Effector CD4-positive, alpha-beta T cell (primary cell): ENCODE measurements at places on chromosomes 7 and 10.

GRCh38 chr7:131927770-131928423, 371.5 kb upstream of the PODXL start:
- no peak for DNase-seq

DNA sequence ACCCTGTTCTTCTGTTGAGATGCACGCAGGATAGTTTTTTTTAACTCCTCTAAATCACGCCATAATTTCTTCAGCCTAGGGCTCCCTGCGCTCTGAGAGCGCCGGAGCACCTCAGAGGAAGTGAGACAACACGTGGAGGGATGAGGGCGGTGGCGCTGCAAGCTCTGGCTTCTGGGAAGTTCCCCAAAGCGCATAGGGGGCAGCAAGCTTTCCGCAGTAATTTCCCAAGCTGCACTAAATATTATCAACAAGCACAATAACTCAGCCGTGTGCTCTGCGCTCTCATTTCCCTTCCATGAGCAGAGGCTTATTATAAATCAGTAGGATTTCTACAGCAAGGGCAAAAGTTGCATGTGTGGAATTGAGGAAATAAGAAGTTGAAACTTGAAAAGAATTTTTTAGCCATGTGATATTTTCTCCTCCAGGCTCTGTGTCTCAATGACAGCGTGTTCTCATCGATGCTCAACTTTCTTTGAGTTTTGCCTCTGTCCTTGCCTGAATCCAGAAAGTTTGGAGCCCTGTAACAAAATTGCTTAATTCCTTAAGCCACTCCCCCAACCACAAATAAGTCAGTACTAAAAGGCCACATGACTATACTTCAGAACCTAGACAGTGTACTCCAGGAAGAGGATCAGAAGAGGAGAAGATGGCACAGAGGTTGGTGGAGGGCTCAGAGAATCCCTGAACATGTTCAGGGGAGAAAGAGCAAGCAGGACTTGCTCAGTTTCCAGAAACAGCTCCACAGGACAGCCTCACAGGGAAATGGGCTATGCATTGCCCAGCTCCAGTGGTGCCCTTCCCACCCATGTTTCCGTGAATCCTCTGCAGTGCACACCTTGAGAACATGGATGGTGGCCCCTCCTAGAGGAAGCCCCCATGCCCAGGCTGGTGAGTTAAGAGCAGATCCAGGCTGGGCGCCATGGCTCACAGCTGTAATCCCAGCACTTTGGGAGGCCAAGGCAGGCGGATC, 221.5 kb upstream of the GHITM start:
- DNase-seq = no peak

DNA sequence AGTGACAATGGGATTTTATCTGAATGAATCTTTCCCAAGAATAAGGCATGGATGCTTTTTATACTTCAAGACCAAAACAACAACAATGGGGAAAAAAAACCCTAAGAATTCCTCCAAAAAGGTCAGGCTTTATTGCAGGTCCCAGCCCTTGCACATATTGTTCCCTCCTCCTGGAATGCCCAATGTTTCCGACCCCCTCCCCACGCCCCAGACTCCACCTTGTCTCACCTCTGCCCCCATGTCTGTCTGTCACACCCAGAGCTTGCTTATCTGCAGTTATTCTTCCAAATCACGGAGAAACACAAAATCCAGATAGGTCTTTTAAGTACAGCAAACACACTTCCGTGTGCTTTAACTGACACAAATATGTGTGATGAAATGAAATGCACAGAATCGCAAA, 43.5 kb downstream of the ELMO1 start:
- DNase-seq = no peak

- no peak for DNase-seq
Observed at GRCh38 chr10:30538086-30538485, 91.5 kb downstream of the LYZL2 start.

GRCh38 chr10:60258429-60258797, 131.3 kb downstream of the ANK3 start:
- DNase-seq = no peak

GRCh38 chr10:20956843-20957242, 59.7 kb upstream of the NEBL start:
- no peak for DNase-seq

- no peak for DNase-seq
Observed at GRCh38 chr7:15795393-15795792, 108.9 kb upstream of the MEOX2 start.

DNA sequence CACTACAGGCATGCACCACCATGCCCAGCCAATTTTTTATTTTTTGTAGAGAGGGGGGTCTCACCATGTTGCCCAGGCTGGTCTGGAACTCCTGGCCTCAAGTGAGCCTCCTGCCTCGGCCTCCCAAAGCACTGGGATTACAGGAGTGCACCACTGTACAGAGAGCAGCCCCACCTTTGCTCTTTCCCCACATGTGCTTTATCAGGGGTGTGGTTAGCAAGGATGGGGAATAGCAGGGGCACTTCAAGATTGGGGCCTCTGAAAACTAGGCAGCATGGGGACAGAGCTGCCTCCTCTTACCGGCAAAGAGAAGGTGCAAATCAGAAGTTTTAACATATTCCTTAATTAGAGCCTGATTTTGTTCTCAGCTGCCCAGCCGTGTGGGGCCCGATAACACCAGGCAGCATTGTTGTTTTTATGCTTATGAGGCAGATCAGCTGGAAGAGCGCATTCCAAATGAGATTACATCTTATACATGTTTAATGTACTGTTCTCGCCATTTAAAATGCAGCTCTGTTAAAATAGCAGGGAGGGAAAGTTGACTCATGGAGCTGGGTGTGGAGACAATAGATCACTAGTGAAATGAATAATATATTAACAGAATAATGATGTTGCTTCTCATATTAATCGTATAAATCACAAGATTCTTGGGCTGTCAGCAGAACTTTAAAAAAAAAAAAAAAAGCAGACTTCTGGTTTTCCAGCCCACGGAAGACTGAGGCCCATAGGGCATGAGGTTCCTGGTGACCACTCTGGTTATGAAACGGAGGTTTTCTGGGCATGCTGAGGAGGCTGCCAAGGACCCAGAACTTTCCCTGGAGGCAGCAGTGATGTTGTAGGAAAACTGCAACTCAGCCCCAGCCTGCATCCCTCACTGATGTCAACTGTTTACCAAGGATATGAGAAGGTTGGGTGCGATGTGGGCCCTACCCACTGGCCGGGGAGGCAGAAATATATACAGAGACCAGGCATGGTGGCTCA, 62.5 kb downstream of the TMEM130 start:
- no peak for DNase-seq

DNA sequence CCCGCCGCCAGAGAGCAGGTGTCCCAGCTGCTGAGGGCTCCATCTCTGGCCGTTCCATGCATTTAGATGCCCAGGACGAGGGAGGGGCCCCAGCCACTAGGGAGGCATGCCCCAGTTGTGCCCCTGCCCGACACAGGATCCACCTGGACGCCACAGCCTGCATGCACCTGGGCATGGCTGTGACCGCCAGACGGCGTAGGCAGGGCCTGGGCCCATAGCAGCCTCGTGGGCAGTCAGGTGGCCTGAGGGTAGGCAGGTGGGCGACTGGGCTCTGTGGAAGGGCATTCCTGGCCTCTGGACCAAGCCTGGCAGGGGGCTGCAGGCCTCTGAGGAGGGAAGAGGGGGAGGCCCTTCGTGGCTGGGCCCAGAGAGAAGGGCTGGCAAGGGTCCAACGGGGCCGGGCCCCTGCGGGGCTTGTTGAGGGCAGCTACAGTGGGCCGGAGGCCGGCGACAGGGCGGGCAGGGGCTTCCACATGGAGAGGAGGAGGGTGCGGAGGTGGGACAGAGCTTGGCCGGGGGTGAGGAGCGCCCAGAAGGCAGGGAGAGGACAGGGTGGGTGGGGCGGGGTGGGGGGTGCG, 76.0 kb upstream of the NKX6-2 start:
- DNase-seq = no peak

- no peak for DNase-seq
Observed at GRCh38 chr7:154990964-154991540, 11.9 kb downstream of the PAXIP1 start.

GRCh38 chr7:75614401-75614800, 122.3 kb downstream of the SPDYE5 start:
- DNase-seq = no peak

- no peak for DNase-seq
Observed at GRCh38 chr10:63375458-63375857, 90.3 kb downstream of the JMJD1C start.

DNA sequence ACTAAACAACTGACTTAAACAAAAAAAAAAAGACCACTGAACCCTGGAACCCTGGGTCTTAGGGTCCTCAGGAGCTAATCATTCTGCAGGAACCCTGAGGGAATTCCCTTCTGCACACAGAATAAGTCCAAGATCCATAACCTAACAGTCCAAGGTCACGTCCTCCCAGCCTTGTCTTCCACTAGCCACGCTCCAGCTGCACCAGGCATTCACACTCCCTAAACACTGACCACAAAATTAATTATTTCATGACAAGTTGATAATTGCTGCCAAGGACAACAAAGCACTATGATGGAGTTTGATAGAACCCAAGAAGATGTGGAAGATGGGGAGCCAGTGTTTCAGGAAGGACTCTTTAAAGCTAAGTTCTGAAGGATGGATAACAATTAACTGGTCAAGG, 130.6 kb downstream of the SH3PXD2A start:
- DNase-seq = no peak

DNA sequence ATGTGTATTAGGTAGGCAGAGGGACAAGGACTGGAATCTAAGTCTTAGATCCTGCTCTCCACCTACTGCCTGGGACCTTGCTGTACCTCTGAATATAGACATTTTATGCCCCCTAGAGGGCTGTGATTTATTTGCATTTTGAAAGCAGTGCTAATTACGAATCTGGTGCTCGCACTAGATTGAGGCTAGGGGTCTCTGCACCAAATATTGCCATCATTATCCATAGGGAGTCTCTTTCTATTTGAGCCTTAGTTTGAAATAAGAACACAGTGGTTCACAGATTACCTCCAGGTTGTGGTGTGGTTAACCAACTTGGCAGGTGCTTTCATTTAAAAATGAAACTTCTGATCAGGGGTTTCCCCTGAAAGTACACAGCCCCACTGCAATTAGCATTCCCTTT, 41.8 kb downstream of the CNNM1 start:
- DNase-seq = no peak

GRCh38 chr7:67754651-67755050, 758.0 kb downstream of the TYW1 start:
- no peak for DNase-seq

- DNase-seq = no peak
Observed at GRCh38 chr7:130421684-130422083, 19.1 kb downstream of the CEP41 start.

DNA sequence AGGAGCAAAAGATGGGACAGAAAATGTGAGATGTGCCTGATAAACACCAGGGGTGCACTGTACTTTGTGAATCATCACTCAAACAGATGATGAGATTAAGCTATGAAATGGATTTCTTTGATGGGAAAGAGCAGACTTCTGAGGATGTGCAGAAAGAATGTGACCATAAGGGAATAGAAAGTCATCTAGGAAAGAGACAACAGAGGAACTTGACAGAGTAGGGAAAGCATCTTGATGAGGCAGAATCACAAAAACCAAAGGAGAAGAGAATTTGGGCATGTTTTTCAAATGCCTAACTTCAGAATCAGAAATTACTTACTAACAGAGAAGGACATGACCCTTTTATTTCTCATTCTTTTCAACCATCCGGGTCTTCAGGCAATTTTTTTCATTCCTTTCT, 82.4 kb upstream of the LRRTM3 start:
- no peak for DNase-seq

GRCh38 chr7:42945821-42946626, 13.8 kb downstream of the MRPL32 start:
- no peak for DNase-seq

- DNase-seq = no peak
Observed at GRCh38 chr7:46949270-46949931, 632.5 kb downstream of the TNS3 start.
